ENCODE measurements at places on chromosomes 3 and 15. TPM values are rescaled to one million over a fixed set of nuclear protein-coding genes. Genes with fewer than 3 reads are reported as not detected.

ATP8B4 gene
- total RNA-seq, result 1.7 TPM

CLDN16 gene
- 0.34 TPM for total RNA-seq

WNT5A gene
- 2.0 TPM for total RNA-seq

MME gene
- 20.8 TPM for total RNA-seq

VEPH1 gene
- total RNA-seq, result 8.2 TPM

TLR9 gene
- under 0.01 TPM for total RNA-seq
